ENCODE measurements at places on chromosomes 5 and 9.

- no peak for DNase-seq
Measured at GRCh38 chr9:120396931-120397330, 183.0 kb downstream of the CDK5RAP2 start.

DNA sequence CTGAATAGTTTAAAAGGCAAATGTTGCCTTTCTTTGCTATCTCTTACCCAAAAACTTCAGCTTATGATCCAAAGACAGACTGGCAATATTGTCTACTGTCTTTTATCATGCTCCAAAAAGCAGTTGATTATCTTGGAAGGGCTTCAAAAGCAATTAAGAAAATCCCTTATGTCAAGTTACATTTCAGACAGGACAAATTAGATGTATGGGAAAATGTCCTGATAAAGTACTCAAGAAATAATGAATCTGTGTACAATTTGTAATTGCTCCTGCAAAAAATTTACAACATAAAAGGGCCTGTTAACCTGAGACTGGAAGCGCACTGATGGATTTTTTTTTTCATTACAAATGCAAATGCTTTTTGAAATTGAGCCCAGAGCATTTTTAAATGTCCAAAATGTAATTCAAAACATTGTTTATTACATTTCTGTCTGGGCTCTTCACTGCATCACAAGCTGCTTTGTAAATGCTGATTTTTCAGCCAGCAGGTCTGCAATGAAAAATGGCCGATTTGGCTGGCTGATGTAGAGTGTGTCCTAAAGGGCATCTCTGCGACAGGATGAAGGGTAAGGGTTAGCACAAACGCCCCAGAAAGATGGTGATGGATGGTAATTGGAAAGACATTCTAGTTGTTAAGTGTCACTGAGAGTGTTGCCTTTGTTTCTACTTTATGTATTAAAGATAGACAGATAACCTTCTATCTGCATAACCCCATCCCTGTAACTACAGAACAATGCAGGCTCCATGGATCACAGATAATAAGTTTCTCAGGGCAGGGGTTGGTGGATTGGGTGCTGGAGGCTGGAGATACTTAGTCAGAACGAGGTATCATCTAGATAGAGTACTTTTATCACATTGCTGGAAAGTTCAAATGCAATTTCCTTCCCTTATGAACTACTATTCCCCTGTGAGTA lies 27.0 kb downstream of the MAT2B start:
- DNase-seq = no peak

- no peak for DNase-seq
Measured at GRCh38 chr5:140220698-140221064, 45.7 kb downstream of the CYSTM1 start.

GRCh38 chr9:22084336-22085035 lies 75.4 kb upstream of the CDKN2B start:
- DNase-seq = no peak

DNA sequence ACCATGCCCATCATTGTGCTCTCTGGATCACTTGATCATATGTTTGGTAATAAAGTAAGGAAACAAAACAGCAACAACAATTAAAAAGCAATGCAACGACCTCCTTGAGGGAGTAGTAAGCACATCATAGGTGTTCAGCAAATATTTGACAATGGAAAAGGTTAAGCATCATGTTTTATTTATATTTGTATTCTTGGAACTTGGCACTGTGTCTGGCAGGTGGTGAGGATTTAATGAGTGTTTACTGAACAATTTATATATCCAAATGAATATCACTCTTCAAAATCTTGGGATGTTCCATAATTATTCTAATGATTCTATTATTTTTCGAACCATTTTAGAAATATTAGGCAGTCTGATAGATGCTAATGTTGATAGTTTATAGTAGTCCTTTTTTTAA lies 6.2 kb downstream of the PIP5K1B start:
- no peak for DNase-seq

GRCh38 chr5:73796164-73797131 lies 170.5 kb downstream of the ARHGEF28 start:
- peak; percentile 53 for DNase-seq

DNA sequence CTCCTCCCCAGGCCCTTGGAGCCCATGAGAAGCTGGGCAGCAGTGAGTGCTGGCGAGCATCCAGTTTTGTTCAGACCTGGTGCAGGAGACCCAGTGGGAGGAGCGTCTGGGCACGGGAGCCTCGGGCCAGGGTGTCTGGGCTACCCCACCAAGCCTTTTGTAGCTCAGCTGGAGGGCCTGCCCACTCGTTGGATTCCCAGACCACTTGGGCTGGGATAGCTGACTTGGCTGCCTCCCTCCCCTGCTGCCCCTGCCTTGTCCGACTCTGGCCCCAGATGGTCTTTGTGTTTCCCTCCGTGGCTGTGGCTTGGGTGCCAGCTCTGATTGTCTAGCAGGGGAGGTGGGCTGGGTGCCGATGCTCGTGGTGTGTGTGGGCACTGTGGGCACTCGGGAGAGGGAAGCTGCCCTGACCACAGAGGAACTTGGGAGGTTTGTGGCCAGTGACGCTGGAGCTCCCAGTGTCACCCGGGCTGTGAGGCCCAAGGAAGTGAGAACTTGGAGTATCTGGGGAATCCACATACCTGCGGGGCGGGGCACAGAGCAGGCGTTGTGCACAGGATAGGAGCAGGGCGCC lies 47.3 kb downstream of the WNK2 start:
- no peak for DNase-seq

DNA sequence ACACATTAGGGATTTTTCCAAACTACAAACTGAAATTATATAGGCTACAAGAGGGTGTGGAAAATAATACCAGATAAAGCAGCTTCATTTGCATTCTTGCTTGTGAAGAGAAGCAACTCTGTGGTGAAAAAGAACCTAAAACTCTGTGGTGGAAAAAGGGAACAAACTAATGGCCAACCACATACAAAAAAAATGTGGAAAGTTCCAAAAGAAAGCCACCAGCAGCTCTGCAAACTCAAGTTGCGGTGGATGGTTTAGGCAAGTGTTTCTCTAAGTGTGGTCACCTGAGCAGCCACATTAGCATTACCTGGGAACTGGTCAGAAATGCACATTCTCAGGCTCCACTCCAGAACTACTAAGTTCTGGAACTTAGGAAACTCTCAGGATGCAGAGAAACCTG lies 586.4 kb downstream of the ACTL7B start:
- DNase-seq = no peak

GRCh38 chr9:92970467-92970923 lies 23.2 kb downstream of the FGD3 start:
- no peak for DNase-seq

GRCh38 chr5:167614294-167615021 lies 677.0 kb upstream of the WWC1 start:
- no peak for DNase-seq

- DNase-seq = no peak
Measured at GRCh38 chr5:154524859-154525258, 46.8 kb upstream of the HAND1 start.

DNA sequence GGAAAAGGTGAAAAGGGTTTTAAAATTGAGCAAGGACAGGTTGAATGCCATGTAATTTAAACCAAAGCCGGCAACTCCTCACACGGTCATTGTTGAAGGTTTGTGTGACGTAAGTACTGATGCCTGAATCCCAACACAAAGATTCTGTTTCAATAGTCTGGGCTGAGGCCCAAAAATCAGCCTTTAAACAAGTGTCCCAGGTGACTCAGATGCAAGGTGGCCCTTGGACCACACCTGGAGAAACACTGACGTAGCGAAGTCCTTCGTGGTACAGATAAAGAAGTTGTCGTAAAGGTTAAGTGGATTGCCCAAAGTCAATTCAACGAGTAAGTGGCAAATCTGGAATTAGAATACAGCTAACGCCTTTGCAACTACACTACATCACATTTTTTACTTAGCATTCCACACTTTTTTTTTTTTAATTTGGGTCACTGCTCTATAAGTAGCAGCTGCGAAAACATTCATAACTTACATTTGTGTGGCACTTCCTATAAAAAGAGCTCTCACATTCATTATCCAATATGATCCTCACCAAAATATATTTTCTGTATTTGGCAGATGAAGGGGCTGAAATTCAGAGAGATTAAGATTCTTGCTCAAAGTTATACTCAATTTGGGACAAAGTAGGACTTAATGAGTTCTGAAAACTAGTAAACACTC lies 111.3 kb downstream of the LPAR1 start:
- no peak for DNase-seq

- DNase-seq = peak; percentile 96
Measured at GRCh38 chr9:106916466-106917235, 53.7 kb downstream of the ZNF462 start.

DNA sequence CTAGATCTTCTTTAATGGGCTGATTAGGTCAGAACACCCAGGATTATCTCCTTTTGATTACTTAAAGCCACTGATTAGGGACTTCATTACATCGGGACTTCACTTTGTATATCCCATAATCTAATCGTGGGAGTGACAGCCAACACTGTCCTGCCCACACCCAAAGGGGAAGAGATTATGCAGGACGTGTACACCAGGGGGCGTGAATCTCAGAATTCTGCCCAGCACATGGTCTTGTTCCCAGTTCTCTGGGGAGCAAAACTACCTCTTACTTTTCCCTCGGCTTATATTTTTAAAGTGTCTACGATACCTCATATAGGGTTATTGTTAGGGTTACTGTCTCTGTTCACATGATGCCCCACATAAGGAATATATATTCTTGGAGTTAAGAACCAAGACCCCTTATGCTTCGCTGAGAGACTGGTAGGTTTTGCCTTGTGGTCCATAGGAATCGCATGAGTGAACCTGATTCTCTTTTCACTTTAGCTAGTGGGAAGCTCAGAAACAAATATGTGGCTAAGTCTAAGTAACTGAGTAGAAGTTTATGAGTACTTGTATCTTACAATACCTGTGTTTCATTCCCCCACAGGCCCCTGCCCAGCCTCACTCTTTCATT lies 192.7 kb downstream of the GNA14 start:
- DNase-seq = peak; percentile 41

DNA sequence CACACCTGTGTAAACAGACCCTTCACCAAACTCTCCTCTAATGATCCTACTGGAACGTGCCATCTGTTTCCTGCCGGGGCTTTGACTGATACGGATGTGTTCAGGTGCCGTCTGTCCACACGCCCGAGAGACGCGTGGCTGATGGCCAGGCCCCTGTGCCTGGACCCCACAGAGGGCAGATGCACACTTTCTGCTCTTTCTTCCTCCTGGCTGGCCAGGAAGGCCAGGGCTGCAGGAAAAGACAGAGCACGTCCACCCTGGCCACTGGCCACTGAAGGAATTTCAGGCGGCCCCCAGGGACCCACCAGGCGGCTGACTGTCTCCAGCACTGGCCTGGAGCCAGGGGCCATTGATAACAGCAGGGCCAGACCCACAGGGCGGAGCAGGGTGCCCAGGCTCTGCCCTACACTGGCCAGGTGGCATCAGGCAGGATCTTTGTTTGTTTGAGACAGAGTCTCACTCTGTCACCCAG lies 3.6 kb upstream of the ENG start:
- DNase-seq = no peak

DNA sequence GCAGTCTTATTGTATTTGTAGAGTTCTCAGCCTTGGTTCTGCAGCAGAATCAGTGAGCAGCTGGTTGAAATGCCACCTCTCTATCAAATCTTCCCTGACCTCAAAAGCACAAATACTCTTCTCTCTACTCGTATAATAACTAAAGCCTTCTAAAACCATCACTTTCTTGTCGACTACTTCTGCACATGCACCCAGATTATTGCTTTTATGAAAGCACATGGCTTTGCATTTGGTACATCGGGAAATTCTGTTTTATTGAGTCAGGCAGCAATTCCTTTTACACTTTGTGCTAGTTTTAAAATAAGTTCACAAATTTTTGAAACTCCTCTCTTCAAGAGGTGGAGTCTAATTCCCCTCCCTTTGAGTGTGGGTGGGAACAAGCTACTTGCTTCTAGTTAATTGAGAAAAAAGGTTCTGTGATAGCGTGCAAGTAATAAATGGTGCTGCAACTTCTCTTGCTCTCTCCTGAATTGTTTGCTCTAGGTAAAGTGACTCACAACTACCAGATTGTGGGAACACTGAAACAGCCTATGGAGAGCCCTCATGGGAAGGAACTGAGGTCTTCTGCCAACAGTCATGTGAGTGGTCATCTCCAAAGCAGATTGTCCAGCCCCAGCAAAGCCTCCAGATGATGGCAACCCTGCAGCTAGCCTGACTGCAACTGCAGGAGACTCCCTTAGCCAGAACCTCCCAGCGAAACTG lies 66.0 kb upstream of the TAF1L start:
- DNase-seq = no peak

- DNase-seq = no peak
Measured at GRCh38 chr9:130530938-130531337, 48.4 kb upstream of the FUBP3 start.

GRCh38 chr5:177355868-177356168 lies 1.9 kb upstream of the RGS14 start:
- DNase-seq = no peak
